OCI-LY7 (cell line): ENCODE measurements at places on chromosomes 5 and 9.

GRCh38 chr5:7745882-7746610, 104.9 kb downstream of the CFAP90 start:
- peak; percentile 28 for DNase-seq

DNA sequence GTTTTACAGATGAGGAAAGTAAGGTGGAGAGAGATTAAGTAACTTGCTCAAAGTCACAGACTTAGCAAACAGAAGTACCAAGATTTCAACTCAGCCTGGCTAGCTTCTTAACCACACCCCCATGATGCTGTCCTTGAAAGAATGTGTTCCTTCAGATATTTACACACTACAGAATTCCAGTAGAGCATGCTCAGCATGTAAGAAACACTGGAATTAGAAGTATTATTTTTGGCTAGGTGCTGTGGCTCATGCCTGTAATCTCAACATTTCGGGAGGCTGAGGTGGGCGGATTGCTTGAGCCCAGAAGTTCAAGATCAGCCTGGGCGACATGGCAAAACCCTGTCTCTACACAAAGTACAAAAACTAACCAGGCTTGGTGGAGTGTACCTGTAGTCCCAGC, 142.4 kb downstream of the EDIL3 start:
- DNase-seq: no peak

GRCh38 chr9:129806061-129806460, 3.1 kb downstream of the TOR1B start:
- no peak for DNase-seq

DNA sequence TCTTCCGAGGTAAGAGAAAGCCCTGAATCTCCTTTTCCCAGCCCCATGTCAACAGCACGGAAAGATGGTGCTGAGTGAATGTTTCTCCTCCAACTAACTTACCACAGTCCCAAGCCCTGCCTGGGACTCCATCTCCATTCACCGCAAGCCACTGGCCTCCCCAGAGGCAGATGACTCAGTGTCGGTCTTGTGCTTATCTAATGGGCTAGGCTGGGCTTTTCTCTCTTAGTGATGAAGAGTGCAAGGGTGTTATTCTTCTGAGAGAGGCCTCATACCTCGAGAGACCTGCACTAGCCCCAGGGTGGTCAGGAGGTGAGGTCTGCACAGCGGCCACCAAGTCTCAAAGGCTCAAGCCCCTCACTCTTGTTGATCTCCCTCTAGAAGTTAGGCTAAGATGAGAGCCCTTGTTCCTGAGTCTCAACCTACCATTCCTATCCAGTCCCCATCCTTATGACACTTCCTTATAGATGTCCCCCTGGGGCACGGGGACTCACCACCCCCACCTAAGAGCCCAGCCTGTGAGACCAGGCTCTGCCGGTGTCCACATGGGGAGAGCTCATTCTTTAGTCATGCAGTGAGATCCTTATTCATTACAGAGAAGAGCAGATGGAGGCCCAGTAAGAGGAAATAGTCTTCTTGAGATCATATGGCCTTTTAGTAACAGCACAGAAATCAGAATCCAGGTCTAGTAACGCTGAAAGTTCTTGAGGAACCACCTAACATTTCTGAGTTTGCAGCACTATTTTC, 127.0 kb downstream of the SAXO1 start:
- no peak for DNase-seq

- no peak for DNase-seq
Measured at GRCh38 chr9:135478829-135479468, 633 bp upstream of the PPP1R26 start.

GRCh38 chr5:75524071-75524470, 12.4 kb downstream of the POLK start:
- DNase-seq: peak; percentile 17

DNA sequence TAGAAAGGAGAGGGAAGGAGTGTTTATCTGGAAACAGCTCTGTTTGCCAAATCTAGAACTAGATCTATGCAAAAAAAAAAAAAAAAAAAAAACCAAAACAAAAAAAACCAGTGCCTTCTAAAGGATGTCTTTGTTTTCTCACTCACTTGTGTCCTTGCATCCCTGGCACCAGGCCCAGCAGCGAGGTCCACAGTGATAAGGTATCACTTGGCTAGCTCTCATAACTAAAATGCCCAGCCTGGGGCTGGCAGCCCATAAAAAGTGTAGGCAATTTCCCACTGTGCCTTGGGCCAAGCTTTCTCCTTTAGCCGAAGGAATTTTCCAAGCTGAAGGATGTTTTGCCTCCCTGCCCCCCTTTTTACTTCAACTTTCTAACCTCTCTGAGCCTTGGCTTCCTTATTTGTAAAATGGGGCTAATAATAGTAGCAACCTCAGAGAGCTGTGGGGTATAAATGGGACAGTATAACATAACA, 20.8 kb downstream of the RGS3 start:
- DNase-seq: no peak

DNA sequence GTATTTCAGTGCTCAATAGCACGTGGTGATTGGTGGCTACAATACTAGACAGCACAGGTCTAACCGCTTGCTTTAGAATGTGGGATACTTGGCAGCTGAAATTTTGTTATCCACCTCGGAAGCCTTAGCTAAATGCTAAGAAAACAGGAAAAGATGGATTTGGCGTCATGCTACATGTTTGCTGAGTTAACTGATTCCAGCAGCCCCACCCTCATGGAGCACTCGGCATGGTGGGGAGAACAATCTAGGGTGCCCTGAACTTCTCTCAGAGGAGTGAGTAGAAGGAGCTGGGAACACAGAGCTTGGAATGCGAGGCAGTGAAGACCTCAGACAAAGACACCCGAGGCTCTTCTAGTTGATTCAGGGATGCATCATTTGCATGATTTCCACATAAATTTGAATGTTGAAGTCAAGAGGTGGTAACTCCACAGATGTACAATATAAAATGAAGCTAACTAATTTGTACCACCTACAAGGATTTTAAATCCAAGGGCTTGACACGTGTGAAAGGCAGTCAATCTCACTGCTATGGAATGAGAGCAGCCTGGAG, 145.1 kb upstream of the FSTL4 start:
- DNase-seq: no peak

DNA sequence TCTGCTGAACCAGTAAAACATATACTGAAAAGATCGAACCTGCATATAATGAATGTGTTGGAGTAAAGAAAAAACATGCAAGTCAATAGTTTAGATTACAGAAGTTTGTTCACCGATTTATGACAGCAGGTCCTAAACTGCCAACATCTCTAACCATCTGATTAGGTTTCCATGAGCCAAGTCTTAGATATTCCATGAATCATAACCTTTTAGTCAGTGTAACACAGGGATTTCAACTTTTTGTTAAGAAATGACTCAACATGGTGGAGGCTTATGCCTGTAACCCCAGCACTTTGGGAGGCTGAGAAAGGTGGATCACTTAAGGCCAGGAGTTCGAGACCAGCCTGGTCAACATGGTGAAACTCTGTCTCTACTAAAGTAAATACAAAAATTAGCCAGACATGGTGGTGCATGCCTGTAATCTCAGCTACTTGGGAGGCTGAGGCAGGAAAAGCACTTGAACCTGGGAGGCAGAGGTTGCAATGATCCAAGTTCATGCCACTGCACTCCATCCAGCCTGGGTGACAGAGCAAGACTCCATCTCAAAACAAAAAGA, 38.7 kb downstream of the APC start:
- DNase-seq: no peak

- DNase-seq: no peak
Measured at GRCh38 chr9:81225596-81225995, 463.8 kb downstream of the TLE1 start.

DNA sequence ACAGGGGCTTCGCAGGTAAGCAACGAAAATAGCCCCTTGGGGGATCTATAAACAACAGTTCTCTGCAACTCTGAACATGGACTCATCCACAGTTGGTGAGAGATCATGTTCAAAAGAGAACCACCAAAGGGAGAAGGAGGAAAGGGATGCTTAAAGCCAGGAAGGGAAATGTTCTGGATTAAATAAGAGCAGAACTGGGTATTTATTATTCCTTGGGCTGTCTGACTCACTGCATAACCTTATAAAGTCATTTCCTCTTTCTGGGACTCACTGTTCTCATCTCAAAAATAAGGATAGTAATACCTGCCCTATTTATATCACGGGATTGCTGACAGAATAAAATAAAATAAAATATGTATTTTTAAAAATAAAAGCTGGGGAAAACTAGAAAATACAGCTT, 11.2 kb upstream of the MARCHF3 start:
- DNase-seq: no peak

DNA sequence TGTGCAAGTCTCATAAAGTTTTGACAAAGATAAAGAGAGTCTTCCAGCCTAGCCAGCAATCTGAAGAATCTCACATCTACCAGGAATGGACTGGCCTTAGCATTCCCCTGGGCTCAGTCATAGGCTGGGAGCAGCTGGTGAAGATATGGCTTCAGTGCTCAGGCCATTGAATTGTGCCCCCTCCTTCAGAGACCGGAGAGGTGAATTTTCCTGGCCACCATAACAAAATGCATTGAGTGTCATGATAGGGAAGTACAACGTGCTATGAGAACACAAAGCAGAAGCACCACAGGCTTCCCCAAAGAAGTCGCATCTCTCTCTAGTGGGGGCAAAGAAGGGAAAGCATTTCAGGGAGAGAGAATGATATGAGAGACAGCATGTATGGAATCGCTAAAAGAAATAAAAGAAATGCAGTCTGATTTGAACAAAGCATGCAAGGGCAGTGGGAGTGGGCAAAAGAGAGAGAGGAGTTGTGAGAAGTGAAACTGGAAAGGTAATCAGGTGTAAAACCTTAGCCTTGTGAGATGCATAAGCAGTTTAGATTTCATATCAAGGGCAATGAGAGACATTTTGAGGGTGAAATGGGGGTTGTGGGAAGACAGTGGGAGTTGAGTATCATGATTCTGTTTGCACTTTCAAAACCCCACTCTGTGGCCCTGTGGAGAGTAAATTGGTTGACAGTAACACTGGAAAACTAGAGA, 57.1 kb upstream of the NMUR2 start:
- peak; percentile 2 for DNase-seq

DNA sequence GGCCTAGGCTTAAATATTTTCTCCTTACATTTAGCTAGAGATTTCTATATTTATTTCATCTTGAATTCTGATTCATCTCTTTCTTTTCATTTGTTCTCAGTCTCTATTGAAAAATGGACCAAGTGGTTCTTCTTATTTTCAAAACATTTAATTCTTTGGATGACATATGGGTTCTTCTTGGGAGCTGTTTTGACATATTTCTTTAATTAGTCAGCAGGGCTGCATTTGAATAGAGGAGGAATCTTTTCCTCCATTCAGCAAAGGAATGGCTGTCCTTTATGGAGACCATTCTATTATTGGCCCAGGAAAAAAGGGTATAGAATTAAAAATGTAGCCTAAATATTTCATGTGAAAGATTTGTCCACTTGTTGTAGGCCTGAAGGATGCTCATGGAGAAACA, 109.9 kb downstream of the RPS23 start:
- DNase-seq: no peak

DNA sequence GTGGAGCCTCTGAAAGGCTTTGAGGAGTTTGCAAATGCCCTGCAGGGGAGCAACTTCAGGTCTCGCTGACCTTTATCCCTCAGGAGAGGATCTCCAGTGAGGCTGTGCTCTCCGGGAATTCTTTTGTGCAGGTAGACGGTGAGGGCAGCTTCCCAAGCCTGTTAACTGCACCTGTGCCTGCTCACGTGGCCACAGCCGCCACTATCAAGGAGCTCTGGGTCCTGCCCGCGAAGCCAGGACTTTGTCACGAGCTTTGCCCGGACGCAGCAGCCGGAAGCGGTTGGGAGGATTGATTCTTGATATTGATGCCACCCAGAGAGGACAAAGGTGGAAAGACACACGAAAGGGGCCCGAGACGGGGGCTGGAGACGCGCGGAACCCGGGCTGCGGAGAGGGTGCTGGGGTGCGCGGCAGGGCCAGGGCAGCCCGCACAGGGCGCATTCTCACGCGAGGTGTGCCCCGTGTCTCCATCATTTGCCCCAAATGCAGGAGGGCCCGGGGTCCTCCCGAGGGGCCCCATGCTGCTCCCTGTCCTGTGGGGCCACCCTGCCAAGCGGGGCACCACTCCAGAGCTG, 18.2 kb downstream of the SLC9A3 start:
- DNase-seq: no peak

GRCh38 chr9:116313638-116314037, 160.0 kb downstream of the PAPPA start:
- no peak for DNase-seq

- DNase-seq: peak; percentile 87
Measured at GRCh38 chr5:181207214-181207959, 2.4 kb upstream of the TRIM7 start.
